ENCODE measurements at places on chromosomes 5 and 9.

DNA sequence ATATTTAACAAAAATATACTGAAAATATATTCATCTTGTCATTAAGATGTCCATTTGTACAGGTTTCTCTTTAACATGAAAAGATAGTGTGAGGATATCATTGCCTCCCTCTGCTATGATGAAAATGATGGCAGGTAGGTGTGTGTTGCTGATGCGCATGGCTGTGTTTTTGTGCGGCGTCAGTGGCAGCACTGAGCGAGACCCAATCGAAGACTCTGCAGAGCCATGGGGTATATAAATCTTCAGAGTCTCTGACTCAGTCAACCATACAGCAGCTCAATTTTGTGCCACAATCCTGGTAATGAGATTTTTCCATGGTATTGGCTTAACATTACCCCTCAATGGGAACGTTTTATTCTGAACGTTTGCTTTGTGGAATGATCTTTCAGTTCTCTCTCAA is 153.5 kb upstream of the IQGAP2 start:
- no peak for DNase-seq

- no peak for DNase-seq
Measured at GRCh38 chr5:3843706-3844105, 248.1 kb downstream of the IRX1 start.

DNA sequence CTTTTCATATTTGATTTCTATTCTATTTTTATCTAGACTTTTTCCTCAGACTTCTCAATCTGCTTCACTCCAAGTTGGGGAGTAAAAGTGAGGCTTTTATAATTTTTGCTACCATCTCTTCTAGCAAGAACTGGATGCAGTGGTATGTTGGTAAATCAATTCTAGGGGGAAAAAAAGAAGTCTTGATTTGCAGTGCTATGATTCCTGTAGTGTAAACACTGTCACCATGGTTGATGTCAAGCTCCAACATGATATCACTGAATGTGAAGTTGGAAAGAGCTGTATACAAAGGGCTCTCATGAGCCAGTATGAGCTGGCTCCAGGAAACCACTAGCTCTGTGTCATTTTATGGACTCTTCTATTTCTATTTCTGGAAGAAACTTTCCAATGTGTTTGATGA is 439.2 kb downstream of the NTRK2 start:
- no peak for DNase-seq

DNA sequence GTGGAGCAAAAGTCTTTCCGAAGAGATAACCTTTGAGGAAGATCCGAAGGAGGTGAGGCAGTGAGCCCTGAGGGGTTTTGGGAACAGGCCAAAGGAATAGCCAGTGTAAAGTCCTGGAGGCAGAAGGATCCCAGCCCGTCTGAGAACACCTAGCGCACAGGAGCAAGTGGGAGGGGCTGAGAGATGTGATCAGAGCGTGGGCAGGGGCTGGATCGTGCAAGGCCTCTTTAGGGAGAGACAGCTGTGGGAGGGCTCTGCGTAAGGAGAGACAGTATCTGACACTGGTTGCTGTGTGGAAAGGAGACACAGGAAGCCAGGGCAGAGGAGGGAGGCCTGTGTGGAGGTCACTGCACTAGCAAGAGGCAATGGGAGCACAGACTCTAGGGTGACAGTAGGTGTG is 68.2 kb downstream of the BARX1 start:
- DNase-seq, result no peak

DNA sequence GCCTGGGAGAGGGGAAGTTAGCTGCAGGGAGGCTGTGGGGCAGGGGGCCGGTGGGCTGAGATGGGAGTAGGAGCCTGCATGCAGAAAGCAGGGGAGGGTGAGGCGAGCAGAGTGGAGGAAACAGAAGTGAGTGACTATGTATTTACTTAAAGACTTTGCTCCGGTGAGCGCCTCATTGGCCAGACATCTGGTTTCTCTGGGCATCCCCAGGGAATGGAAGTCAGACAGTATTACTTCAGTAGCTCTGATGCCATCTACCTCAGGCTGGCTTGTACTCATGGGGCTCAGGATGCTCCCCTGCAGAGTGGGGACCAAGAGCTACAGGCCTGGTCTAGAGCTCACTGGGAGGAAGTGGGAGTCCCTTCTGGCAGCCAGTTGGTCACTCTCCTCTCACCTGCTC is 78.2 kb upstream of the ARAP3 start:
- DNase-seq, result no peak

GRCh38 chr9:89426384-89426961 is 71.4 kb downstream of the SEMA4D start:
- no peak for DNase-seq

DNA sequence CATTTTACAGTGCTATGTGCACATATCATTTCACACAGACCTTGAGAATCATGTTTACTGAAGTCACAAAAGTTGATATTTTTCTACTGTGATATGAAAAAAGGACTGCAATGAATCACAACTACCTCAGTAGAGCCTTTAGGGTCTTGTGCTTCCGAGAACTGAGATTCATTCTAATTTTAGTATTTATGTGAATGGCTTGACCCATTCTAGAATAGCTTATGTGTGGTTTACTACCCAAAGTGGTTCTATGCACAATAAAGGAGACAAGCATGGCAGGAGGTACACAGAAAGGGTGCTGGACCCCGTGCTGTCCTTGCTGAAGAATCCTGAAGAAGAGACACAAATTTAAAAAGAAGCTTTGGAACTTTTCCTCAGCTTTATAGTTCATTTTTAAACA is 28.2 kb downstream of the MEF2C start:
- DNase-seq, result no peak

All from activated CD8-positive, alpha-beta memory T cell treated with anti-CD3 and anti-CD28 coated beads for 4 hours (primary cell).